ENCODE measurements at places on chromosomes 5 and 9.
A peak's percentile ranks its signal among the peaks of the same experiment; 100 is the strongest.

DNA sequence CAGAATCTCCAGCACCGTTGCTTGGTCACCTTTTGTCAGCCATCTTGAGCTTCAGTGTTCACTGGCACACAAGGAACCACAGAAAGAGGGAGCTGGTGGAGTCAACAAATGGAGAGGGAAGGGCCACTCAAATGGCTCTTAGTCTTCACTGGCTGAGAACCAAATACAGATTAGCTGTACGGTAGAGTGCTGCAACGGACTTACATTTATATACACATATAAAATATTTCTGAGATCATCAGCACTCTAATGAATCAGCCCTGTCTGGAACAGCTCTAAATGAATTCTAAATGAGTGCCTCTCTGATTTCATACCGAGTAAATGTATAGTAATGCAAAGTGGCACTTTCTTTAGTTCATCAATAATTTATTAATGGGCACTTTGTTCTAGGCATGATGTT, 24.8 kb downstream of the KCTD16 start:
- DNase-seq: no peak

DNA sequence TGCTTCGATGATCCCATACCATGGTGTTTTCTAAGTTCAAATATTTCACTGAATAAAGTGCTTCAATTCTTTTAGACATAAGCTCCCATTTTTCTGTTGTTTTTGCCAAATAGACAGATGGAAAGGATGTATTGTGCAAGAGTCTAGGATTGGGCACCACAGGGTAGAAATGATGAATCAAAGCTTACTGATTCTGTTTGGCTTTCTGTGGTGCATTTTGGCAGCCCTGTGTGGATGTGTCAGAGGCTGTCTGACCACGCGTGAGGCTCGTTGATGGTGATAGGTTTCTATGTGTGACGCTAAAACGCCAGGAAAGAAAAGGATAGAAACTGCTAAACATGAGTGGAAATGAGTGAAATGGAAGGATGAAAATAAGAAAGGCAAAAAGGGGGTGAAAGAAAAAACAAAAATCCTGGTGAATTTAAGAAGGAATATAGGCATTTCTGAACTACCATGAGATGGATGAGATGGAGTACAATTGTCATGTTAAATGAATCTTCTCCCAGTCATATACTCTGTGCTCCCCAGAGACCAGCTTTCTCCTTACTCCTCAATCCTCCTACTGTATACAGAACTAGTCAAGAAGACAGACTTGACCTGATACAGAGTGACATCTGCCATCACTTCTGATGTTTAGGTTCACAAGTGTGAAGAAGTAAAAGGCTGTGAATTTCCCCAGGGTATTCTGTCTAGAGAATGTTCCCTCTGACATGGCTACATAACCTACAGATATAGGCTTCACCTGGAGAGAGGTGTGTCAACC, 54.4 kb downstream of the ANKH start:
- DNase-seq: no peak

DNA sequence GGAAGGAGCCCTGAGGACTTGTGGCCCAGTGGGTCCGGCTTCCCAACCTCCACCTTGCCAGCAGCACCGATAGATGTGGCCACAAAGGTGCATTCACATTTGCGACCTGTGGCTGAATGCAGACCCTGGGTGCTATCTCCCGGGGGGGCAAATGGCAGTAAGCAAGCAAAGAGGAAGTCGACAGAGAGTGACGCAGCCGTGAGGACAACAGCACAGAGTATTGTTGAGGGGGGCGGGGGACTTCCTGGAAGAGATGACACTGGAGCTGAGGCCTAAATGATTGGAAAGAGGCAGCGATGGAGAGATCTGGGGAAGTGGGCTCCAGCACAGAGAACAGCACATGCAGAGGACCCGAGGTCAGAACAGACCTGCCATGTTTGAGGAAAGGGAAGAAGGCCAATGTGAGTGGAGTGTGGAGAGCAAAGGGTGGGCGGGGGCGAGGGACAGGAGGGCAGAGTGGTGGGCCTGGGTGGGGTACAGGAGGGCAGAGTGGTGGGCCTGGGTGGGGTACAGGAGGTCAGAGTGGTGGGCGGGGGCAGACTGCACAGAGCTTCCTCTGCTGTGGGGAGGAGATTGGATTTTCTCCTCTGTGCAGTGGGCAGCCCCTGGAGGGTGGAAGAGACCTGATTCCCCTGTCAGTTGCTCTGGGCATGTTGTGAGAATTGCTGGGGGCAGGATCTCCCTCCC, 42.6 kb downstream of the ADAMTS2 start:
- DNase-seq: no peak

GRCh38 chr5:9361835-9362234, 184.0 kb downstream of the SEMA5A start:
- DNase-seq: no peak

- DNase-seq: no peak
Observed at GRCh38 chr5:91703128-91703527, 320.0 kb upstream of the ARRDC3 start.

DNA sequence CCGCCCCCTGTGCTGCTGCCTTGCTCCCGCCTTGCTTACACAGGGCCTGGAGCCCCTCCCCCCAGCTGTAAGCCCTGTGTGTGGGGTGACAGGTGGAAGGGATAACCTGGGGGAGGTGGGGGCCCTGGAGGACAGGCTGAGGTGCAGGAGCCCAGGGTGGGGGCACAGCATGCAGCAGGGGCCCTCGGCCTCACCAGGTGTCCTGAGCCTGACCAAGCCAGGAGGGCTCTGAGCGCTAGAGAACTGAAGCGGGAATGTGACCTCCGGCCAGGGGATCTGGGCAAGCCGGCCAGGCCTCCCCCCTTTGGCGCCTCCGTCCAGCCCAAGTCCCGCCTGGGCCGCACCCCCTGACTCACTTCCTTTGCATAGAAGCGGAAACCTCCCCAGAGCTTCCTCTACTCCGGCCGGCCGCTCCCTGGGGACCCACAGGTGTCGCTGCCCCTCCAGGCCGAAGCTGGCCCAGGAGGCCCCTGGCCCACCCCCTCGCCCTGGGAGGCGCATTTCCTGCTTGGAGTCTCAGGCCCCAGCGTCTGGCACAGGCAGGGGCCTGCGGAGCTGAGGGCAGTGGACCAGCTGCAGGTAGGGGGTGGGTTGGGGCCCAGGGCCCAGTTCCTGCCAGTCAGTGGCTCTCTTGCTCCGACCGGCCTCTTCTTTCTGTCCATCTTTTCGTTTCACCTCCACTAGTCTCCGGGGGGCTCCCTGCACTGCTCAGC, at the start of gene TOR4A:
Gene TOR4A, plus strand, starts transcription at position 398 of the 713 bp plus-strand sequence. CDS start 964 bp downstream, outside the sequence.
- peak; percentile 50 for DNase-seq

DNA sequence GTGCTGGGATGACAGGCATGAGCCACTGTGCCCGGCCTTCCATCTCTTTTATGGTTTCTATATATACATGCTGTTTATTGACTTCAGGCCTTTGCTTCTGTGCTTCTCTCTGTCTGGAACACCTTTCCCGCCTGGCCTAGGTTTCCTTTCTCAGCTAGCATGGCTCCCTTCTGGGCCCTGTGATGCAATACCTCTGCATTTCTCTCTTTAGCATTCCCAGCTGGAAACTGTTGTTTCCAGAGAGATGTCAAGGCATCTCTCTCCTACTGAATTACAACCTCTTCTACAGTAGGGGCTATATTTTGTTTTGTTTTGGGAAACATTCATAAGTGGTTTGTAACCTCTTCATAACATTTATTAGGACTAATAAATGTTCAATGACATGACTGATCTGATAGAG, 57.1 kb downstream of the RPS23 start:
- DNase-seq: no peak

- no peak for DNase-seq
Observed at GRCh38 chr9:90000925-90001324, 396.1 kb downstream of the GADD45G start.

DNA sequence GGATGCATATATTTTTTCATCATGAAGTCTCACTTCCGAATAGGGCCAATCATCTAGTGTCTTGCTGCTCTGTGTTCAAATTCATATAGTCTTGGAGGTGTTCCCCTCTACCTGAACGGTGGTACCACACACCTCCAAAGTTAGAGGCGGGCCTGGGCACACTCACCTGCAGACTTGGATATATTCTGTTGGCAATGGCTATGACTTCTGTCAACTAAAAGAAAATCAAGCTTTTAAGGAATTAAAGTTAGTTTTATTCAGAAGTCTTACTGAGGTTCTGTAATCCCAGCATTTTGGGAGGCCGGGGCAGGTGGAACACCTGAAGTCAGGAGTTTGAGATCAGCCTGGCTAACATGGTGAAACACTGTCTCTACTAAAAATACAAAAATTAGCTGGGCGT, 2.6 kb upstream of the NIPAL4 start:
- no peak for DNase-seq

DNA sequence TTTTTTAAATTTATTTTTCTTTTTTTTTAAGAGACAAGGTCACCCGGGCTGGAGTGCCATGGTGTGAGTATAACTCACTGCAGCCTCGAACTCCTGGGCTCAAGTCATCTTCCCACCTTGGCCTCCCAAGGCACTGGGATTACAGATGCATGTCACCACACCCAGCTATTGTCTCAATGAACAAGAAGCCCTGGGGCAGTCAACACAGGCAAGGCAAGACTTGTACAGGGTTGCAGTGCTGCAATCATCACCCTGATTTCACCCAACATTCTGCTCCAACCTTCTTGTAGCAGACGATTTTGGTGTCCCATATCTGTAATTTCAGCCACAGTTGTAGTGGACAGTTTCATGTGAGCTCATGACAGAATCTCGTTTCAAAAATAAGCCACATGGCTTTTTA, 205.8 kb upstream of the KIF2A start:
- no peak for DNase-seq

GRCh38 chr5:104431002-104431620, 868.5 kb upstream of the NUDT12 start:
- no peak for DNase-seq

DNA sequence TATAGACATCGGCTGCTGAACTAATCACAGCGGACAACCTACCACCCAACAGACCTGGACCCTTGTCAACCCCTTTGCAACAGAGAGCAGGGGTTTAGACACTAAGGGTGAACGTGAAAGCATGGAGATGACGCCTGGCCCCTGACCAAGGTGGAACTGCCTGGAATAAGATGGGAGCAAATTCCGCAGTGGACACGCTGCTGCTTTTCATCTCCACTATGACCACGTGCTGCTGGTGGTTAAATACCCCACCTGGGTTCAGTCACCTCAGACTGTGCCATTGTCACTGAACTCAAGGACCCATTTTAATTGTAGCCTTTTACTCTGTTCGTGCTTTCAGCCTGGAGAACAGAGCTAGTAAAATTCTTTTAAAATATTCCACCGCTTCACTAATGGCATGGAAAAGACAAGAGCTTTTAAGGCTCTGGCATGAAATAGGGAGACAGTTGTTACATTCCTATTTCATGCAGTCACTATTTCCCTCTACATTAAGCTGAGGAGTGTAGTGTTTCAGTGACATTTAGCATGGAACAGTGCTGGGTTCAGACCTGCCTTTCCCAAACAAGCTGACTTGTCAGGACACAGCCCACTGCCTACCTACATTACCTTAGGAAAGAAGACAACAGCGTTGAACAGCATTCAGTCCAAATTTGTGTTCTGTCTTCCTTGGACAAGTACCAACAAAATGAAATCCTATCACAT, 96.8 kb downstream of the ANKRD18B start:
- DNase-seq: no peak

DNA sequence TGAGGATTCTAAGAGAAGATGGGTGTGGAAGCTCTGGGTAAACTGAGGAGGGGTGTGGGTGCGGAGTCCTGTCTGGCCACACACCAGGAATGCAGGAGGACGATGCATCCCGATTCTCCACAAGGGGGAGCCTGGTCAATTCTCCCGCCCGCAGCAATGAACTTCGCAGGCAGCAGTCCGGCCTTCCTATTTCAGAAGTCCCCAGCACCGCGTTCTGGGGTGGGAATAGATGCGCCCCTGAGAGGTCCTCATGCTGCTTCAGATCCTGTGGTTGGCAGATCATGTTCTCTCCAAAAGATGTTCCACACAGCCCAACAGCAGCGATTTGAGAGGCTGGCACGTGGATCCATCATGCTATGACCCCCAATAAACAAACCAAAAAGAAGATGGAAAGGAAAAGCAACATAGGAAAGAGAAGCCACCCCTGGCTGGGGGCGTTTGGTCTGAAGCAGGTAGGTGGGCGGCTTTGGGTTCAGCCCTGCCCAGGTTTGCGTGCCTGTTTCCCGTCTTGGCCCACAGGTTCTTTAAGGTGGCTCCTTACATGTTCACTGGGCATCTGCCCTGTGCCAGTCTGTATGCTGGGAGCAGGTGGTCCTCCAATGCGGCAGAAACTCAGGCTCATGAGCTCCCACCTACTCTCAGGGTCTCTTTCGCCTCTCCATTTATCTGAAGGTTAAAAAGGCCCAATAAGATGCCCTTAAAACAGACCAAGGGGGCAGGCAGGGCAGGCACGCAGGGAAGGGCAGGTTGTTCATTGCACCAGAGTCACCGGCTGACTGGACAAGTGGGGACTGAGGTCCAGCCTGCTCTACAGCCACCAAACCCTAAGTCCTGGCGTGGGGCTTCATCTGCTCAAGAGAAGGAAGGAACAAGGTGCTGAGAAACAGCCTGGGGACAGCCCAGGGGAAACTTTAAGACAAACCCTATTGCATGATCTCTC, 171.6 kb downstream of the PAX5 start:
- no peak for DNase-seq

DNA sequence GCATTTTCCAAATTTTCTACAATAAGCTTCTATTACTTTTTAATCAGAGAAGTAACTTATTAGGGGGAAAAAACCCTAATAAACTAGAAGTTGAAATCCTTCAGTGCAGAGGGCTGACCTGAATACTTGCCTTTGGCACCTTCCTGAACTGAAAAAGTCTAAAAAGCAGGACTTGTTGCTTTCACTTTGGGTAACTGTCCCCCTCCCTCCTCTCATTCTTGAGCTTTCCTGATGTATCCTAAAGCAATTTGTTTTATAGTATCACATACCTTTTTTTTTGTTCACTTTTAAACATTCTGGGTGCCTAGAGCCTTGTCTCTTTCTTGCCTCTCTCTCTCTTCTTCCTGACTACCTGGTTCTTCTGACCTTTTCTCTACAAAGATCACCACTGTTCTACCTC, 64.0 kb upstream of the ERBIN start:
- no peak for DNase-seq
